CD4-positive, alpha-beta memory T cell (primary cell): ENCODE measurements at places on chromosomes 1 and 21. TPM values are rescaled to one million over a fixed set of nuclear protein-coding genes. Genes with fewer than 3 reads are reported as not detected.

SDCCAG8 gene
- polyA plus RNA-seq: 22.6 TPM

KIF2C gene
- polyA plus RNA-seq: not detected

NTMT2 gene
- not detected for polyA plus RNA-seq

PLPPR5 gene
- polyA plus RNA-seq: not detected

SPAG17 gene
- not detected for polyA plus RNA-seq

MPL gene
- not detected for polyA plus RNA-seq

MRPL55 gene
- 108 TPM for polyA plus RNA-seq

FMO3 gene
- polyA plus RNA-seq: not detected

ARHGEF10L gene
- polyA plus RNA-seq: not detected
